ENCODE measurements at places on chromosomes 12 and 14.

DNA sequence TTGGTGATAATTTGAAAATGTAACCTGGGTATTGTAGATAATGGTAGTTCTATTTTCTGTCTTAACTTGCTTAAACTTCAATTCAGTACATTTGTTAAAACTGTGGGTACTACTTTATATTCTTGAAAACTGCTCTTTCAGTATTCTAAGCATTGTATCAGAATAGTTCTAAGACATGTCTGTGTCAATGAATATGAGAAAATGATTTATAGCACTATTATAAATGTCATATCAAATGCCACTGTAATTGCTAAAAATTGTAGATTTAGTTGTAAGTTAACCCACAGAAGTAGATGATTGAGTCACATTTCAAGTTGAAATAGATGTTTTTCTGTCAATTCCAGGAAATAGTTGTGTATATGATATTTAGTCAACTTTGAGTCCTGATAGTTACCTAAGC lies 2.4 kb downstream of the NAA30 start:
- DNase-seq: no peak

DNA sequence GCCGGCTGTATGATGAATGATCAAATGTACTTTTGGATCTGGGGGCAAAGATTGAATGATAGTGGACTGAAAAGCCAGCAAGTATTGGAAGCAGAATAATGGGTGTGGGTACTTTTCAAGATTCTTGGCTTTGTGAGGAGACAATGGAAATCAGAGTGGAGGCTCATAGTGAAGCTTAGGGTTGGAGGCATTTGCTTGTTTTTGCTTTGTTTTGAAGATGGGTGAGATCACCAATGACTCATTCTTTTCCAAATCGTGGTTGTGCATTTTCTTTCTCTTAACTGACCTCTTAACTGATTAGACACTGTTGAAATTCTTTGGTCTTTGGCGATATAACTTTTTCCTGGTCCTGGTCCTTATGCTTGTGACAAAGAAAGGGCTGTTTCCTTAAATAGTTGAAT lies 54.4 kb downstream of the PELI2 start:
- no peak for DNase-seq

DNA sequence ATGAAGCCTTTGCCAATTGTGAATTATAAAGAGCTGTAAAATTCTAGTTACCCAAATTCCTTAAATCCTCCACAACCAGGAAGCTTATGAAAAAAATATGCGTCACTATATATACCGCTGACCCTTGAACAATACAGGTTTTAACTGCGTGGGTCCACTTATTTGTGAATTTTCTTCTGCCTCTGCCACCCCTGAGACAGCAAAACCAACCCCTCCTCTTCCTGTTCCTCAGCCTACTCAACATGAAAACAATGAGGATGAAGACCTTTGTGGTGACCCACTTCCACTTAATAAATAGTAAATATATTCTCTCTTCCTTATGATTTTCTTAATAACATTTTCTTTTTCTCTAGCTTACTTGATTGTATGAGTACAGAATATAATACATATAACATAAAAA lies 42.2 kb downstream of the CMKLR1 start:
- no peak for DNase-seq

- DNase-seq: peak; percentile 26
Measured at GRCh38 chr14:60753264-60754119, 18.9 kb downstream of the MNAT1 start.

- no peak for DNase-seq
Measured at GRCh38 chr14:32823706-32824105, 115.0 kb upstream of the NPAS3 start.

GRCh38 chr12:76555231-76555767 lies 4.3 kb downstream of the OSBPL8 start:
- no peak for DNase-seq

- no peak for DNase-seq
Measured at GRCh38 chr12:46560089-46560488, 187.5 kb upstream of the SLC38A2 start.

DNA sequence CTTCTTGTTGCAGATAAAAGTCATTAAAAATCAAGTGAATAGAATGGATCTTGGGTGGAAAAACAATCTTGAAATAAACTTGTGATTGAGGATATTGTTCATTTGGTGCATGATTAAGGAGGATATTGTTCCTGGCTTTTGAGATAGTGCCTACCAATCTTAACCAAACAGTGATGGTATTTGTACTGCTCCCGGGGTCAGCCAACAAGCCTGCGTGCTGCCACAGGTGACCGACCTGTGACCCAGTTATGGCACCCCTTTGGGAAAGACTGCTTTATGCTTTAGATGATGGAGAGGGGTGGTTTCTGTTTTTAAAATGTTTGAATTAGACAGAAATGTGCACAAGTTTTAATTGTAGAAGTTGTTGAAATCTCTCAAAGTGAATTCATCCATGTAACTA lies 41.6 kb downstream of the SUDS3 start:
- no peak for DNase-seq

Data from activated T-cell treated with anti-CD3 and anti-CD28 coated beads, Interleukin-2, amount 50 U/mL, for 4 hours (primary cell).